ENCODE measurements at places on chromosomes 3 and 15. TPM values are rescaled to one million over a fixed set of nuclear protein-coding genes. Genes with fewer than 3 reads are reported as not detected.

DNA sequence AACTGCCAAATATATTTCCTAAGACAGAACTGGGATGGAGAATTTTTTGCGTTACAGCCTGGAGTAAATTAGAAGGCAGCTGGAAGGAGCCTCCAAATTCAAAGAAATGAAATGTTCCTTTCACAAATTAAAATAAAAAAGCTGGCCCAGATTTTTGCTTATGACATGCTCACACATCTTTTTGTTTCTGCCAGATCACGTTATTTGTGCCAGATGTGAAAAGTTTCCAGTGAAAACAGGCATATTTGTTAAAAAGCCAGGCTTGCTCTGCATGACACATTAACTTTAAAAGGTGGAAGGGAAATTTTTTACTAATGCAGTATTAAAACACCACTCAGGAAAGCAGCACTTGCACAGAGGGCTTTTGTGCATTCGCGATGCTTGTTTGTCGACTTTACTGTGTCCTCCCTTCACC, 23.3 kb upstream of the ACKR4 start:
- DNase-seq = no peak

- DNase-seq = no peak
These were observed 30.7 kb downstream of the SACM1L start for GRCh38 chr3:45719655-45720487.

GRCh38 chr15:76328958-76329357, 7.6 kb upstream of the ISL2 start:
- DNase-seq = no peak

Gene IL12A
- not detected for total RNA-seq

DNA sequence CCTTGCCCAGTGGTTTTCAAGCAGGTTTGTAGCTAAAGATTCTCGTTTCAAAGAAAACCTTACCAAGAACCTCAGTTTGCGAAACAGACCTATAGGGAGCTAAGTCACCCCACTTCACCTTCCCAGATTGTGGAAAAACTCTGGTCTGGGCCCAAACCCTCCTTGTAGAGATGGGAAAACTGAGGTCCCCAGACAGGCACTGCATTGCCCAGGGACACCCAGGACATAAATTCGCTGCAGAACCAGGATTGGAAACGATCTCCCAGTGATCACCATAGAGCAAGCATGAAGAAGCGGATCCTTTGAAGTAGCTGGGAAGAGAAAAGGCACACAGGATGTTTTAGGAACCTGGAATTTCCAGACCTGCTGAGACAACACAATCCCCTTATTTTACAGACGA, 85.6 kb upstream of the PIAS1 start:
- no peak for DNase-seq

Gene TMCO5A
- not detected for total RNA-seq

GRCh38 chr15:56739964-56740640, 6.8 kb upstream of the ZNF280D start:
- DNase-seq = no peak

- no peak for DNase-seq
These were observed 7.9 kb downstream of the GBE1 start for GRCh38 chr3:81753416-81754027.

DNA sequence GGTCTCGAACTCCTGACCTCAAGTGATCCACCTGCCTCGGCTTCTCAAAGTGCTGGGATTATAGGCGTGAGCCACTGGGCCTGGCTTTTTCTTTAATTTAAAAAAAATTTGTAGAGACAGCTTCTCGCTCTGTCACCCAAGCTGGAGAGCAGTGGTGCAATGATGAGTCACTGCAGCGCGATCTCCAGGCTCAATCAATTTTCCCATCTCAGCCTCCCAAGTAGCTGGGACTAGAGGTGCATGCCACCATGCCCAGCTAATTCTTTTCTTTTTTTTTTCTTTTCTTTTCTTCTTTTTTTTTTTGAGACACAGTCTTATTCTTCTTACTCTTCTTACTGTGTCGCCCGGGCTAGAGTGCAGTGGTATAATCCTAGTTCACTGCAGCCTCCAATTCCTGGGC, 19.8 kb downstream of the TUBGCP4 start:
- no peak for DNase-seq

DNA sequence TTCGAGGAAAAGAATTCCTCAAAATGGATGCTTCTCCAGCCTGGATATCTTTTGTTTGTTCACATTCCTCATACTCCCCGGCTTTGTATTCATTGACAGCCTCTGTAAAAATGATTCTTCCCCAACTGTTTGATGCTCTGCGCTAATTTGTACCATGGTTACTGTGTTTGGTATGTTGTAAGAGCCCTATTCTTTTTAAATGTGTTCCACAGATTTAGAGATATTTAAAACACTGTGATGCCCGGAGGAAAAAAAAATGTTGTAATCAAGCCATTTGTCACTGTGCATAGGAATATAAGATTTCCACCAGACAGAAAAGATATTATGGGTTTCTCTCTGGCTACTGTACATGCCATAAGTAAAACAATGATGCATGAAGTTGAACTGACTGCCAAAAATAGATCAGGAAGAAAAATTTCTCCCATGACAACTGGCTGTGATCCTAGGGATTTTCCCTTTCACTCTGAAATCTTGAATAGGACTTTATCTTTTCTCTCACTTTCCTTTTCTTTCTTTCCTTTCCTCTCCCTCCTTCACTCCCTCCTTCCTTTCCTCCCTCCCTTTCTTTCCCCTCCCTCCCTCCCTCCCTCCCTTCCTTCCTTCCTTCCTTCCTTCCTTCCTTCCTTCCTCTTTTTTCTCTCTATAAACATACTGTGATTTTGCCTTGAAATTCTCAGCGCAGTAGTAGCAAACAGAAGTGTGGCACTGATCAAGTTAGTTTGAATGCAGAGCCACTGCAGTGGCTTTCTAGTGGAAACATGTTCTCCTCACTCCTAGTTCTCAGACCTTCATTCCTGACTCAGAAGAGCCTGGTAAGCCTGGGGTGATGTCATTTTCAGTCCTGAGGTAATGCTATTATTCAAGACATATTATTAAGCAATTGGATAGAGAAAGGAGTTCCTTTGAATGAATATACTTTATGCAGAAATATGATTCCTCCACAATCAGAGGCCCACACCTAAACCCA, 254.9 kb upstream of the TBL1XR1 start:
- DNase-seq = no peak

- DNase-seq = no peak
These were observed 17.1 kb upstream of the SLC30A4 start for GRCh38 chr15:45539680-45540079.

GRCh38 chr15:38197553-38197952, 55.1 kb upstream of the SPRED1 start:
- no peak for DNase-seq

DNA sequence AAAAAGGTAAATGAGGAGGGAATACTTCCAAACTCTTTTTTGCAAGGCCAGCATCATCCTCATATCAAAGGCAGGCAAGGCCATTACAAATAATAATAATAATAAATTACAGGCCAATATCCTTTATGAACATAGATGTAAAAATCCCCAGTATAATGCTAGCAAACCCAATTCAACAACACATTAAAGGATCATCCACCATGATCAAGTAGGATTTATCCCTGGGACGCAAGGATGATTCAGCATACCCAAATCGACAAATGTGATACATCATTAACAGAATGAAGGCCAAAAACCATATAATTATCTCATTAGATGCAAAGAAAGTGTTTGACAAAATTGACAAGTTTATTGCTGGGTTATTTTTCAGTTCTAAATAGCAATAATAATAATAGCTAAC, 53.6 kb downstream of the GHSR start:
- DNase-seq = no peak

- DNase-seq = no peak
These were observed 95.7 kb downstream of the RORA start for GRCh38 chr15:61133361-61133760.

DNA sequence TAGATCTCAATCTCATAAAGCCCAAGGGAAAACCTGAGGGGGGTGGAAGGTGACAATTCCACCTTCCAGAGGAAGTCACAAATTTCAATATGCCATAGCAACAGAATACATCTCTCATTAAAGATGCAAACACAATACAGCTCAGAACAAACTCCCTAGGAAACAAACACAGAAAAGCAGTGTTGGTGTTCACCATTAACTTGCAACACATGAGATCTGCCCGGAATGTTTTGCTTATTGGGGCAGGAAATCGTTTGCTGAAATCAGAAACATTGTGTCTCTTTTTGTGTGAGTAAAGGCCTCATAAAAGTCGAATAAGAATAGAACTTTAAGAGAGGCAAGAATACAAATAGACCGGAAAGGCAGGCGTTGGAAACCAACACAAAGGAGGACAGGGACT, 5.8 kb upstream of the RYR3 start:
- no peak for DNase-seq

Gene CNTN6
- 0.17 TPM for total RNA-seq
